ENCODE measurements at places on chromosomes 7 and 10.

GRCh38 chr10:90319188-90319914 is 538.5 kb downstream of the HTR7 start:
- DNase-seq = no peak

DNA sequence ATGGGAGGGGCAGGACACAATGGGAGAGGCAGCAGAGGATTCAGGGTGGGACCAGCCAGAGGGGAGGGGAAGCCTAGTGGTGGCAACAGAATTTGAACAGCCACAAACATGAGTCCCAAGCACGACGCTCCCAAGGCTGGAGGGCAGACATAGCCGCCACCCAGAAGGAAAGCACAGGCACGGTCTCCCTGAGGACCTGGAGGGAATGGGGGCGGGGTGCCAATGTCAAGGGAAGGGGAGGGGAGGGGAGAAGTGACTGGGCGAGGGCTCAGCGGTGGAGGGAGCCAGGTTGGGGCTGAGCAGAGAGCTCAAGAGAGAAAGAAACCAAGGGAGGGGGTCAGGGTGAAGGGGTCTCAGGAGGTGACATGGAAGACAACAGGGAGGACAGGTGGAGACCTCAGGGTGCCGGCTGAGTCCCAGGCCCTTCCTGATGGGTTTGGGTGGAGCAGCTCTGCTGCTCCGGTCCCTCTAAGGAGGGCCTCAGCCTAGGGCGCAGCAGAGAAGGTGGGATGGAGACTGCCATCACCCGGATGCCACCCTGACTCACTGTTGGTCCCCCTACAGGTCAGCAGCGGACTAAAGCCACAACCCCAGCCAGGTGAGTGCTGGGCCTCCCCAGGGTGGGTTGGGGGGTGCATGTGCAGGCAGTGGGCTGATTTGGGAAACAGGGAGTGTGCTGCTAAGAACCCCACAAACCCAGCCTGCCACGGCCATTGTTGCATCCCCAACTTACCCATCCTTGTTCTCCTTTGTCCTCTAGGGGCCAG is 24.2 kb downstream of the PILRA start:
- no peak for DNase-seq

- DNase-seq = no peak
Observed at GRCh38 chr10:94425942-94426341, 23.6 kb downstream of the TBC1D12 start.

- no peak for DNase-seq
Observed at GRCh38 chr10:71211053-71211452, 1.3 kb upstream of the UNC5B start.

DNA sequence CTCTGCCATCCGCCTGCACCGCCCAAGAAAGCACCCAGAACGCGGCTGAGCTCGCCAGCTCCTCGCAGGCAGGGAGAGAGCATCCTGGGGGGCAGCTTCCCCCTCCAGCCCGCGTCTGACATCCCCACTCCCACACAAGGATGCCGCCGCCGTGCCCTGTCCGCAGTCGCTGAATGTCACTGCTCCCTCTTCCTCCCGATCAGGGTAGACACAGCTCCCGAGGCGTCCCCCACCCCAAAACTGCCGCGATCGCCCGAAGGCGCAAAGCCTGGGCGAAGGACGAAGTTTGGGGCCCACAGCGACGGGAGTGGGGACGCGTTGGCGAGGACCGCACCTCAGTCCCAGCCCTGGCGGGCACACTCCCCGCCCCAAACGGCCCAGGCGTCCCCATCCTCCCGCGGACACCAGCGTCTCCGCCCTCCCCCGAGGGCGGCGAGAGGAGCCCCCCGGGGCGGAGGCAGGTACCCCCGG is 1.5 kb upstream of the KAT6B start:
- DNase-seq = no peak

- no peak for DNase-seq
Observed at GRCh38 chr7:78691584-78691983, 761.9 kb downstream of the MAGI2 start.

DNA sequence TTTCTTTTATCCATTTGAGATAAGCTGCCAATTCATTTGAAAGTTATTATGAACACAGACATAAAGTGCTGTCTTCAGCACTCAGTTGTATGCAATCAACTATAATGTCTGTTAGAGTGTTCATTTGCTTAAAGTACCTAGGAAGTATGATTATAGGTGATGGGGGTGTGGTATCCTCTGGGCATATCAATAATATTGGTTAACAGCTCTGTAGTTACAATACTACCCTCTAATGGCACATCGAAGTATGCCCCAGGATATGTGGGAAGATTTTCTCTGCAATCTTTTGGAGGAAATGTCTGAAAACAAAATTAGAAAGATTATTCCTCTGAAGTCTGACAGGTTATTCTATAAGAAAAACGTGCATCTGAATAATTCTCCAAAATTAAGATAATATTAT is 429.7 kb downstream of the ARL4A start:
- no peak for DNase-seq

- no peak for DNase-seq
Observed at GRCh38 chr10:106991091-106991490, 173.4 kb downstream of the SORCS1 start.
